ENCODE measurements at places on chromosomes 12 and 14. TPM values are rescaled to one million over a fixed set of nuclear protein-coding genes. Genes with fewer than 3 reads are reported as not detected.

ANO2 gene
- not detected for total RNA-seq

RAD51AP1 gene
- total RNA-seq = 39.2 TPM

DDHD1 gene
- total RNA-seq = 66.1 TPM

ALDH2 gene
- 145 TPM for total RNA-seq

TAS2R30 gene
- total RNA-seq = 6.0 TPM

TSPAN19 gene
- not detected for total RNA-seq

APOF gene
- not detected for total RNA-seq
